Fibroblast of lung (primary cell): ENCODE measurements at places on chromosomes 4 and X.

DNA sequence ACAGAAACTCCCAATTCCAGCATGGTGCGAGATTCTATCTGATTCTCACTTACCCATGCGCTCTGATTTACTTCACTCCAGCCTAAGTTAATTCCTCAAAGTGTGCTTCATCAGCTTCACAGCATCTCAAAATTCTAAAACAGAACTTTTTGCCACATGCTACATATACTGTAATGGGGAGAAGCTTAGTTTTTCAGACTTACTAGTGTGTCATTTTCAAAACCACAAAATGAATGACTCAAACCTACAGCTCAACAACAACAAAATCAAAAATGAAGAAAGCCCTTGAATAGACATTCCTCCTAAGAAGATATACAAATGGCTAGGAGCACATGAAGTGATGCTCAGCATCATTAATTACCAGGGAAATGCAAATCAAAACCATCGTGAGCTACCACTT, 14.9 kb downstream of the IRF2 start:
- peak; percentile 76 for DNase-seq

DNA sequence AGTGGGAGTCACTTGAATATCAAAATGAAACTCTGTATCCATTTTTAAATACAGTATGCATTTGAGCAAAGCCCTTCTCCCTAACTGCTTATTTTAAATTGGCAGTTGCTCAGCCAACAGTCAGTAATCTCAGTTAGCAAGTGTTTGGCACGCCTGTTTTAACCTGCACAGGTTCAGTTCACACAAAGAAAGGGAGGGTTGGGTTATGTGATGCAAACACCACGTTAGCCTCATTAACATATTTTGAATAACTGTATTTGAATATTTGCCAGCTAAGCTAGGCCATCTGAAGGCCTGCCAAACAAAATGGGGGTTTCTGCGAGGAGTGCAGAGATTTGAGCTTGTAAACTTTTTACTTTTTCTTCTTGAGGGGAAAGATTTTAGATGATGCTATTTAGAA, 19.8 kb downstream of the GAB1 start:
- no peak for DNase-seq

- no peak for DNase-seq
These were observed 27.0 kb upstream of the TSPAN5 start for GRCh38 chr4:98685225-98686042.

GRCh38 chr4:125360727-125361126, 46.0 kb downstream of the FAT4 start:
- DNase-seq = no peak

DNA sequence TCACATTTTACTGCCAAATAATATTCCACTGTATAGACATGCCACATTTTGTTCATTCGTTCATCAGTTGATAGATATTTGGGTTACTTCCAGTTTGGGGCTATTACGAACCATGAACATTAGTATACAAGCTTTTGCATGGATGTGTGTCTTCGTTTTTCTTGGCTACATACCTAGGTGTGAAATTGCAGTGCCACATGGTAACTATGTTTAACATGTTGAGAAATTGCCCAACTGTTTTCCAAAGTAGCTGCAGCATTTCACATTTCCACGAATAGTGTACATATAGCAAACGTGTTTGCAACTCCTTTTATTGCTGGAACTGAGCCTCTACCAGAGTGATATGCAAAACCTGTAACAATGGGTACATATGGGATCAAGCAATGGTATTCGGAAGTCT, 221.5 kb downstream of the VEGFC start:
- DNase-seq = no peak

DNA sequence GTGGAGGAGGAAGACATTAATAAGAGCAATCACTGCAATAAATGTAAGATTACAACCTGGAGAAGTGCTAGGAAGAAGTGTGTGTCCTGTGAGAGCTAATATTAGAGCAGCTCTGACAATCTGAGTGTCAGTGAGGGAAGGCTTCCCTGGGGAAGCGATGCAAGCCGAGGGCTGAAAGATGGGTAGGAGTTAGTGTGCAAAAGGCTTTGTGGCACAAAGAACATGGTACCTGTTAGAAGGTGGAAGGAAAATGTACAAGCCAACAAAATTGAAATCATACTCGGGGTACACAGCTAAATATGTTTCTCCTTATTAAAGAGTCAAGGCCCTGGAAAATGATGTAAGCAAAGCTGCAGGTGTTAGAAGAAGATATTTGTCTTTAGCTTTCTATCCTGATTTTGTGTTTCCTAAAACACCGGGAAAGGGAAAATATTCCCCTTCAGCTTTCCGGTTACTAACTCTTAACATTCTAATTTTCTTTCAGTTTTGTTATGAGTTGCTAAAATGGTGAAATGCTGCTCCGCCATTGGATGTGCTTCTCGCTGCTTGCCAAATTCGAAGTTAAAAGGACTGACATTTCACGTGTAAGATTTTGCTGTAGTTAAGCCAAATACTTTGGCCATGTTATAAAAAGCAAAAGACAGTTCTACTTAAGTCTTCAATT, 808 bp downstream of the THAP6 start:
- DNase-seq = no peak

GRCh38 chrX:125762954-125763353, 403.1 kb downstream of the DCAF12L2 start:
- DNase-seq = no peak

DNA sequence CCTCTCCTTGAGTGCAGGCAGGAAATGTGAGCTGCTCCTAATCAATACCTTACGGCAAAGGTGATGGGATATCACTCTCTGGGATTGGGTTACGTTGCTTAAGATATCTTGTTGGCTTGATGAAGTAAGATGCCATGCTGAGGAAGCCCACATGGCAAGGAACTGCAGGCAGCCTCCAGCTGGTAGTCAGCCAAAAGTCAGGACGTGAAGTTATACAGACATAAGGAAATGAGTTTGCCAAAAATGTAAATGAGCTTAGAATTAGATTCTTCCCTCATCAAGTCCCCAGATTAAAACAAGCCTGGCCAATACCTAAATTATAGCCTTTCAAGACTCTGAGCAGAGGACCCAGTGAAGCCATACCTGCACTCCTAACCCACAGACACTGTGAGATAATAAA, 155.0 kb downstream of the QDPR start:
- DNase-seq = no peak

GRCh38 chr4:1614854-1615595, 69.1 kb downstream of the FAM53A start:
- DNase-seq = no peak

GRCh38 chr4:139844057-139844456, 178.4 kb downstream of the MGST2 start:
- no peak for DNase-seq

DNA sequence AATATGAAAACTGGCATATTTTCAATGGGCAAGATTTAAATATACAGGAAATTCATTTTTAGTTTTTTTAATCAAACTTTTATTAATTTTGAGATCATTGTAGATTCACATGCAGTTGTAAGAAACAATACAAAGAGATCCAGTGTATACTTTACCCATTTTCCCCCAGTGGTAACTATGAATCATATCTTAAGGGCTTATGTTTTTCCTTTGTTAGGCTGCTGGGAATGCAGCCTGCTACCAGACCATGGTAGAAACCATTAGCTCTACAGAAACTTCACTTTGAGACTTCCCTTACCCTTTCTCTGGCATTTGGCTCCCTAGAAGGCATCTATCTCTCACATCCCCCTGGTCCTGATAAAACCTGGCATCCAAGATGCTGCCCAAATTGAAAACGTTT, 147.6 kb upstream of the EOLA2 start:
- DNase-seq = peak; percentile 70

DNA sequence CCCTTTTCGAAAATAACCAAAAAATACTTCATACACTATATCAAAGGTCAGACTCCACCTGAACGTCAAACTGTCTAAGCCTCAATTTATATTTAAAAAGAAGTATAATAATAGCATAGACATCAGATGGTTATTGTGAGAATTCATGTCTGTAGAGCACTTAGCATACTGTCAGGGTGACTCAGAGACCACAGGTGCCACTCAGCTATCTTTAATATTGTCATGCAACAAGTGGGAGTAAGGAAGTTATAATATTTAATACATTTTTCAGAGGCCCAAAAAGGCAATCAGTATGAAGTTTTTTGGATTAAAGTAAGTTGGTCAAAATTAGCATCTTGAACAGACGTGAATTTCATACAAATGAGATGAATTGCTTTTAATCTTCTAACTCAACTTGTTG, 93.3 kb downstream of the PHOX2B start:
- peak; percentile 71 for DNase-seq

DNA sequence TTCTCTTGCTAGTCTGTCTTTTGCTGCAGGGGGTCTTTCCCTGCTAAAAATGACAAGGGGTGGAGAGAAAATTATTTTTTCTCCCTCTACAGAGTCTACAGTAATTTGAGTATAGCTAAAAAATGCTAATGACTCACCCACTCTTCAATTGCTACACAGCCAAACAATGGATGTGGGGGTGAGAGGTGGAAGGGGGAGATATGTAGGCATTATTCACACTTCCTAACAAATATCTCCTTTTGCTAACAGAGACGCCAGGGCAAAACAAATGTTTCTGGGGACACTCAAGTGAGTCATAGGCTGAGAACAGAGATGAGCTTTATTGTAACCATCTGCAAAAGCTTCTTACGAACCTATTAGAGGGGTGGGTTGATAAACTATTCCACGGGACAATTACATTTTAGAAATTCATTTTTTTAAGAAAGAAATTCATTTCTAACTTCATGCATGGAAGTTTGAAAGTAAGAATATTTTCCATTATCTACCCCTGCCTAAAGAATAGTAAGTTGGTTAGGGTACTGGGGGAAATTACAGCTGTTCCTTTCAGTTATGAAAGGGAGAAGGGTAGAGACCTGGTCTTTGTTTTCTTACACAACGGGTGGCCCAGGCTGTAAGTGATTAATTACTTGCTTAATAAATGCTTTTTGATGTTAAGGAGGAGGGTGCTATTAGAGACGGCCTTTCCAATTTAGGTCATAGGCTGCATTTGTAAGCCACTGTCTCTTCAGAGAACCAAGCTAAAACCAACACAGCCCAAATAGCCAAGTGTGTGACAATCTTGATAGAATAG, 12.8 kb downstream of the SCD5 start:
- peak; percentile 59 for DNase-seq

DNA sequence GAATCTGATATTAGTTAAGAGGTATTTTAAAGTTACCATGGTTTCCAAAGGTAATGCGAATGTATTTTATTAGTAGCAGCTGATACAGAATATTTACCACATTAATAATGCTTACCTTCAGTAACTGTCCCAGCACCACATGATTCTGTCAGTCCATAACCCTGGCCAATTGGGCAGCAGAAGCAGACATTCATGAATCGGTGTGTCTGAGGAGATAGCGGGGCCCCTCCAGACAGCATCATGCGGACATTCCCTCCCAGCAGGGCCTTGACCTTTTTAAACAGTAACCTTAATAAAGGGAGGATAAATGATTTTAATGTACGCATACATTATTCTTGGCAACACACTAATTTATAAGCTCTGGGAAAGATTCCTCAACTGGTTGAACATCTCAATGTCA, 43.0 kb upstream of the KCNE5 start:
- no peak for DNase-seq

- no peak for DNase-seq
These were observed 15.1 kb downstream of the MCUB start for GRCh38 chr4:109574931-109575804.

DNA sequence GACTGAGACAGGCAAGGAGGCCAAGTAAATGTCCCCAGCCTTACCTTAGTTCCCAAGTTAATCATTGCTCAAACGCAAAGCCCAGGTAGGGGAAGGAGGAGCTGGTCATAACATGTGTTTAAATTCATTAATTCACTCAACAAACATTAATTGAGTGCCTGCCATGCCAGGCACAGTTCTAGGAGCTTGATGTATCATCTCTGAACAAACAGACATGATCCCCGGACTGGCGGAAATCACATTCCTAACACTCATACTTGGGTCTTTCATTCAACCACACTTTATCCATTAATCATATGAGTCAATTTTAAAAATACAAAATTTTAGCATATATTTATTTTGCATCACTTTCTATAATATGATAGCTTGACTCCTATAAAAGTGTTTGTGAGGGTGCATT, 335.3 kb upstream of the NOCT start:
- DNase-seq = no peak

- DNase-seq = no peak
These were observed 150.3 kb upstream of the MAOA start for GRCh38 chrX:43505769-43506168.

GRCh38 chr4:88722276-88722780, 24.7 kb upstream of the NAP1L5 start:
- no peak for DNase-seq

DNA sequence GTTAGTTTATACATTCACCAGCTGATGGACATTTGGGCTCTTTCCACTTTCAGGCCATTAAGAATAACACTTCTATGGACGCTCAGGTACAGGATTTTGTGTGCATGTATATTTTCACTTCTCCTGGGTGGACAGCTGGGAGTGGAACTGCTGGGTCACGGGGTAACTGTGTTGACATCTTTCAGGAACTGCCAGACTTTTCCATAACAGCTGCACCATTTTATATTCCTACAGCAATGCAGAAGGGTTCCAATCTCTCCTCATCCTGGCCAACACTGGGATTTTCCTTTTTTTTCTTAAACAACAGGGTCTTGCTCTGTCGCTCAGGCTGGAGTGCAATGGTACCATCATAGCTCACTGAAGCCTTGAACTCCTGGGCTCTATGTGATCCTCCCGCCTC, 11.9 kb downstream of the HAUS7 start:
- no peak for DNase-seq

DNA sequence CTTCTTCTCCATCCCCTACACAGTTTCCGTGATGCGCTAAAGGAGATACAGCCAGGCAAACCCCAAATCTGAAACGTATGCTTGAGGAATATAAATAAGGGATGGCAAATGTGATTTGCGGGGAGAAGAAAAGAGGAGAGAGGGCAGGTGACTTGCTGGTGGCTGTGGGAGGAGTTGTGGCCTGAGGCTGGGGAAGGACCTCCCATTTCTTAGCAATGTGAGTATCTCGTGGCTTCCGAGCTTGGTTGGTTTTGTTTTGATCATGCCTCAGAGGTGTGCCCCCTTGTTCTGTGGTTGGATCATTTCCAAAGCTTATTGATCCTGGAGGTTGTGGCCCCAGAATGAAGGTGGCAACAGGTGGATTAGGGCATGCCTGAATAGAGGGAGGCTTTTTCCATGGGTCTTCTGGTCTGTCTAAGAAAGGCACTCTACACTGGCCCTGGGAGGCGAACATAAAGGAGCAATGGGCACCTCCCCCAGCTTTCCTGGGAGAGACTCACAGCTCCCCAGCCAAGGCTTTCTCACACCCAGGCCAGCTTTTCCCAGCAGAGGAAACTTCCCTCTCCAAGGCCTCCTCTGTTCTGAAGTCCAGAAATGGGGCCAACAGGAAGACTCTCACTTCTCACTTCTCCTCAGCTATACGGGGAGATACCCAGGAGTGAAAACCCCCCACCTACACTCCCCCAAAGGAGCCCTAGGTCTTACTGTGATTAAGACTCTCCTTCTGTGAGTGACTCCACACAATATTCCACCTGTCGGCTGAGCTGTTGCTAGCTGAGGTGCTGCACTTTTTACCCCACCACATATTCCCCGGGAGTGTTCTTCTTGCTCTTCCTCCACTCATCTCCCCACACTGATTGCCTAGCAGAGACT, 40.0 kb downstream of the C4orf51 start:
- DNase-seq = no peak

- DNase-seq = peak; percentile 76
These were observed 487.1 kb downstream of the STPG2 start for GRCh38 chr4:97656044-97656720.
